ENCODE measurements at places on chromosomes 3 and 15.

DNA sequence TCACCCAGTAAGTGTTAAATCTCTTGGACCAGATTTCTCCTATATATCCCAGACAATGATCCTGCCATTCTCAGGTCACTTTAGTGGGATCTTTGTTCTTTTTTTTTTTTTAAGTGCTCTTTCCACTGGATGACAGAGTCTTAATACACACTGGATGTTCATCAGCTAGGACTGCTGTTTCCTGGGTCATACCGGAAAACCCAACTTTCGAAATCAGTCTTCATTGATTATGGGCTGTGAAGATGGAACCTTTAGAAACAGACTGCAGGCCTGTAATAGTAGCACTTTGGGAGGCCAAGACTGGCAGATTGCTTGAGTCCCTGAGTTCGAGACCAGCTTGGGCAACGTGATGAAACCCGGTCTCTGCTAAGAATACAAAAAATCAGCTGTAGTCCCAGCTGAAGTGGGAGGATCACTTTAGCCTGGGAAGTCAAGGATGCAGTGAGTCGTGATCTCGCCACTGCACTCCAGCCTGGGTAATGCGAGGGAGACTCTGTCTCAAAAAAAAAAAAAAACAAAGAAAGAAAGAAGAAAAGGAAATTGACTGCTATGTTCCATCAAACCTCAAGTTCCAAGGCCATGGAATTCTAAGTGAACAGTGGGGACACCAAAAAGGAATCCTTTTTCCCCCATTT is 2.3 kb downstream of the EOGT start:
- no peak for DNase-seq

- no peak for DNase-seq
Measured at GRCh38 chr3:181239441-181239840, 249.9 kb upstream of the DNAJC19 start.

DNA sequence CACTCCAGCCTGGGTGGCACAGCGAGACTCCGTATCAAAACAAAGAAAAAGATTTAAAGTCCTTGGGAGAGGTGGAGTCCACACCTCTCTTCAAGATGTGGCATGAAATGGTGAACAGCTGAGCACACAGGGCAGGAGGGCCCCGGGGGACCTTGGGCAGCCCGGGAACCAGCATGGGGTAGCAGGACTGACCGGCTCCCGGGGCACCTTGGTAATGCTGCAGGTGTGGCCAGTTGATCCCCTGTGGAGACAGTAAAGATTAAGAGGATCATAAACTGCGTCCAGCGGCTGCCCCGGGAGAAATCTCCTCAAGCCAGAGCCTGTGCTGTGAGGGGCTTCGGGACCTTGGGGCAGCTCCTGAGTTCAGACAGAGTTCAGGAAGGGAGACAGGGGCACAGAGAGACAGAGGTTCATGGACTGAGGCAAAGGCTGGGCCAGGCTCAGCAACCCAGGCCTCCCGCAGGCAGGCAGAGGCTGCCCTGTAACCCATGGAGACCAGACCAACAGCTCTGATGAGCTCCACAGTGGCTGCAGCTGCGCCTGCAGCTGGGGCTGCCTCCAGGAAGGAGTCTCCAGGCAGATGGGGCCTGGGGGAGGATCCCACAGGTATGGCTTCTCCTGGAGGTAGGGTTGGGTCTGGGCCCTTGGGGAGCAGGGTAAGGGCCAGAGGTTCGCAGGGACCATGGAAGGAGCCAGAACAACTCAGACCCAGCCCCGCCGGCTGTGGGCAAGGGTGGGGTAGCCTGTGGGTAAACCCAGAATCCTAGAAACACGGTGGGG is at the start of gene NR2E3:
Gene NR2E3 (plus strand): TSS at position 299 of the 780 bp plus-strand sequence. CDS start 190 bp downstream, at position 489.
- no peak for DNase-seq

GRCh38 chr15:51732646-51733045 is 4.8 kb downstream of the LYSMD2 start:
- DNase-seq = no peak

DNA sequence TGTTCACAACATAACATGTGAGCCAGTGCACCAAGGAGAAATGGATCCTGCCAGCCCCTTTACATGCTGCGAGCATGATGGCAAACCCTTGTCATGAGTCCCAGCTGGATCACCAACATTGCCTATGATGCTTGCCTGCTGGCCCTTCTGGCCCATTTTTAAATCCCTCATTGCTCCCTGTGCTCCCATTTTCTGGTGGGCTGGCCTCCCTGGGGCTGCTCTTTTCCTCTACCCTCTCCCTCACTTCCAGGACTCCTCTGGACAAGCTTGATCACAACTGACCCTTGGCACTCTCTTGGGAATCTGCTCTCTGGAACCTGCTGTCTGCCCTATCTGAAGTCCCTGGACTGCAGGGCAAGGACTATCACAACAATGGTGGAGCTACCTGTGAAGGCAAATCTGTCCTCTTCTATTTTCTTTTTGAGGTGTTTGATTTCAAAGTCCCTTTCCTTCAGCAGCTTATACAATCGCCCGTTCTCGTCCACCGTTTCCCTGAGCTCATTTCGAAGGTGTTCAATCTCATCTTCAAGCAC is 16.3 kb downstream of the CCDC13 start:
- DNase-seq = no peak

DNA sequence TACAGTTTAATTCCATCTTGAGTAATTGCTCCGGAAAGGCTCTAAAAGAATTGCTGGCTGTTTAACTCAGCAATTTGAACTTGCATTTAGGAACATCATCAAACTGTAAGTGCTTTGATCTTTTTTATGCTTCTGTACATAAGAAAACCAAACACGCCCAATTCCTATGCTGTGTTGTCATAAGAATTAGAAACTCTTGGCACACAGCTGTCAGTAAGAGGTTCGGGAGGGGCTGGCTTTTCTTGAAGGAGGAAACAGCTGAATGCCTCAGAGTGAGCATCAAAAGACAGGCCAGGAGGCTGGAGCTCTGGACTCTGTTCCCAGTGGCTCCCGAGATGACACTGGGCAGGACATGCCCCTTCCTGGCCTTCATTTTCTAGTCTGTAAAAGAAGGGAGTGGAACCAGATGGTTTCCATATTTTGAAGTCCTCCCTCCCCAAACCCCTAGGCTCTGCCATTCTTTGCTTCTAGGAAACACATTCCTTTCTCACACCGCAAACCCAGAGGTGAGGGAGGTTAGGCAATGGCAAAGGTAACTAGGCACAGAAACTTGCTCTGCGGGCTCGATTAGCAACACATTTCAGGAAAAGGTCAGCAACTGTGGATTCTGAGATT is 73.7 kb upstream of the DLG1 start:
- no peak for DNase-seq

GRCh38 chr15:68566377-68566954 is 12.3 kb upstream of the CORO2B start:
- DNase-seq = no peak

- no peak for DNase-seq
Measured at GRCh38 chr3:43055806-43056770, 49.8 kb downstream of the POMGNT2 start.

GRCh38 chr3:16456784-16457415 is 56.6 kb downstream of the RFTN1 start:
- no peak for DNase-seq

DNA sequence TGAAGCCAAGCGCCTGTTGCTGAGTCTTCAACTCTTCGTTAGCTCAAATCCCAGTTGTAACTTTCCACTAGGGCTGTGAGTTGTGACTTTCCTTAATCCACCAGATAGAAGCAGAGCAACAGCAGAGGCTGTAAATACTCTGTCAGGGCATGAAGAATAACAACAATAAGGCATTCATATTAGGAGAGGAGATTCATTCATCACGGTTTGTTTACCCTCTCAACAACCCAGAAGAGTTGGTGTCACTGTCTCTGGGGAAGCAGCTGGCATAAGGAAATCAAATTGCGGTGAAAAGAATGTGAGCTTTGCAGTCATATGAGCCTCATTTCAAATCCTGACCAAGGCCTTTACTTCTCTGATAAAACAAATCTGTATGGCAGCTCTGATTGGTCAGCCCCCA is 184.8 kb downstream of the SHQ1 start:
- DNase-seq = no peak

- peak; percentile 71 for DNase-seq
Measured at GRCh38 chr3:141796081-141796888, 33.1 kb downstream of the GRK7 start.

DNA sequence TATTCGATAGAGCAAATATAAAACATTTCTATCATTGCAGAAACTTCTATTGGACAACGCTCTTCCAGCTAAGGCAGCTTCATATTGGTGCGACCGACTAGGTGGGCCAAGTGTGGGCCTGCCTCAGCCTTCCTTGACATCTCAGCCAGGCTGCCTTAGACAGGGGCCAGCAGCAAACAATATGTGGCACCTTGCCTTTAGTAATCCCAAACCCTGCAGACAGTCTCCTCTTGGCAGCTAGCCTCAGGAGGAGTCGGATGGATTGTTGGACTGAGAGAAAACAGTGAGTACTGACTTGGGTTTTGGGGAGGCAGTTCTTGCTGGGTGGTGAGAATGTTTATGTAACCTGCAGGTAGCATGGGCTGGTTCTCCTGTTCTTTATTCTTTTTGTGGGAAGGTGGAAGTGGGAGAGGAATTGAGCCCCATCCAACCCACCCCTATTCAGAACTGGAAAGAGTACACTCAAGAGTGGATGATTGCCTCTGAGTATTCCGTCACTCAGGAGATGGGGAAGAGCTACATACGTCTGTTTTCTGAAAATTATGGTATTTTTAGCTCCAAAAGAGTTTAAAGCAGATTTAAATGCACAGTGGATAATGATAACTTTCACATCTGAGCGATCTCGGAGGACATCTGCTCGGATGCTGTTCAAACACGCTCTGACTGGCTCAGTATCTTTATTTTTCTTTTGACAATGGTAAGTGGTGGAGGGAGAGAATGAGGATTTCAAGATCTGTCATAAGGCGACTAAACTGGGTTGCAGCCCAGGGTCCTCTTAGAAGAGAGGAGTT is 47.2 kb downstream of the GPD1L start:
- DNase-seq = no peak

DNA sequence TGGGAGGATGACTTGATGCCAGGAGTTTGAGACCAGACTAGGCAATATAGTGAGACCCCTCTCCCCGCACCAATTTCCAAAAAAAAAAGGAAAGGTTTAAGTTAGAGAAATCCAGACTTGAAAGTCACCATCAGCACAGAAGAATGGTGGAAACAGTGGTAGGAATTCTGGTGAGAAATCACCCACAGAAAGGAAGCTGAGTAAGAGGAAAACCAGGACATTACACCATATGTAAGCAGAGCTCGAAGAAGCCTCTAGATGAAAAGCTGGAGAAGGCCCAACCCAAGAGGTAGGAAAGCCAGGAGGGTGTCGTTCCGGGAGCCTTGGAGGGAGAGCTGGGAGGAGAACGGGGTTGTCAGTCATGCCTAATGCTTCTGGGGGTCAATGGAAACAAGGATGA is 40.5 kb downstream of the RASGRP1 start:
- DNase-seq = no peak

GRCh38 chr3:181457190-181457589 is 254.5 kb upstream of the SOX2 start:
- no peak for DNase-seq

GRCh38 chr15:68626739-68627138 is 47.9 kb downstream of the CORO2B start:
- DNase-seq = no peak

- DNase-seq = no peak
Measured at GRCh38 chr3:127954640-127955039, 39.6 kb downstream of the KBTBD12 start.

DNA sequence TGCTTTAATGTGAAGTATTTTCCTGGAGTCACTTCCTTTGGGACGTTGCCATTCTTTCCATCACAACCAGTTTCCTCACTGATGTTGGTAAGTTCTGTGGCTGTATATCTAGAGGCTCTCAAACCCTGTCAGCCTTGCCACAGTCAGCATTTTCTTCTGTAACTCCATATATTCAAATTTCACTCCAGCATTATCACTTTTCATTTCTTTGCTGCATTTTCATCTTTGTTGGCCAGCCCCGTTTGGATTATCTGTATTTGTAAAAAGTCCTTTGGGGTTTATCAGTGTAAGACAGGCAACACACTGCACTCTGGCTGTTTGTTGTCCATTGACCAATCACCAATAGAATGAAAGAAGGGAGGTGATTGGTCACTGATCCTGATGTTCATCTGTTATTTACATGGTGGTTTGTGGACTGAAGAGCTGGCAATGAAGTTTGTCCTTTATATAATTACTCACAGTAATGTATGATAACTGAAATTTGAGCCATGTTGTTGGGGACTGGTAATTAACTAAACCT is 20.3 kb downstream of the GMPS start:
- DNase-seq = peak; percentile 12

- DNase-seq = no peak
Measured at GRCh38 chr3:122146466-122146865, 37.0 kb upstream of the CASR start.

GRCh38 chr3:137219801-137220445 is 262.1 kb downstream of the IL20RB start:
- no peak for DNase-seq

GRCh38 chr3:52117537-52117936 is 36.7 kb downstream of the POC1A start:
- no peak for DNase-seq

GRCh38 chr3:195906865-195907683 is 1.3 kb downstream of the TNK2 start:
- peak; percentile 90 for DNase-seq

DNA sequence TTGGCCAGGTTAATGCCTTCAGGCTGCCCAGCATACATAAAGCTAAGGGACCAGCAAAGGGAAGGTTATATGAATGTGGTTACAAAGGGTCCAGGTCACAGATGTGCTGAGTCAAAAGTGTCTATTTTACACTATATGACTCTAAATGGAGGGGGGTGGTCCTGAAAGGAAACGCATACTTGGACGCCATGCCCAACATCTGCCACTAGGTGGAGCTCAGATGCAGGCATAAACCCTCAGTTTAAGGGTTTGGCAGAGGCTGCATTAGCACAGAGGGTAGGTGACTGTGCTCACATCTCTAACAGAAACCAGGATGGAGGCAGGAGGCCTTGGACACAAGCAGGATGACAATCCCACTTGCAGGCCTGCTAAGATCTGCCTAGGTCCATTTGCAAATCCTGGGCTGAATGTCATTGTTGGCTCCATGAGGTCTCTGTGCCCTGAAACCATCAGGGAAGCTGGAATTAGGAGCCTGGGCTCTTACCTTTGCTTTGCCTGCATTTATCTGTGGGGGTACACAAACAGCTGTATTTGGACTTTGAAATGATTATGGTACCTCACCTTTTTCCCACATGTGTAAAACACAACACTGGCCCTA is 55.8 kb downstream of the ZNF621 start:
- DNase-seq = peak; percentile 67

GRCh38 chr15:95843241-95843910 is 487.1 kb upstream of the NR2F2 start:
- no peak for DNase-seq

DNA sequence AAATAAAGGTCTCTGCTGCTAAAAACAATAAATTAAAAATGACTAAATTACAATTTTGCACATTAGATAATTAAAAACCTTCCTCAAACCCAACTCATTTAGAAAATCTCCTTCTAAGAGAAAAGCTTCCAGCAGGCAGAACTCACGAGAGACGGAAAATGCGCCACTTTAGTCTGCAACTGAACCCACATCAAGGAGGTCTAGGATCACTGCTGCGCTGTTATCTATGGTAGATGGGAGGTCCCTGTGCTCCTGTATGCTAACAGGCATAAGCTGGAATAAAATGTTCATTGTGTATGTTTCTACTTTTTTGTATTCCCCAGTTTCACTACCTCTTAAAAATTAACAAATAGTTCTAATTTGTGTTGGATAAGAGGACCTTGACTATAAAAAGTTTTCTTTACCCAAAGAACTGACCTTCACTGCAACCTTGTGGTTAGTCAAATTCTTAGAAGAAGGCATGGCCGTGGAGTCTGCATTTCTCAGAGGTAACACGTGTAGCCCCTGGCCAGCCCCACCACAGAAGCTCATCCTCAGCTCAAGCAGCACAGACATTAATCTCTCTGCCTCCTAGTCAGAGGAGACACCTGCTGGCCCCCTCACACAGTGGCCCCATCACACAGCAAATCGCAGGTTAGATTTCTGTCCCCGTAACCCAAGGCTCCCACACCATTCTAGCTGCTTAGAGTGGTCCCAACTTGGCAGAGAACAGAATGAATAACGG is 22.3 kb downstream of the STIMATE start:
- DNase-seq = no peak

All from CD4-positive, alpha-beta T cell treated with Interleukin-17A for 1 hour (primary cell).